AG10803 (cell line): ENCODE measurements at places on chromosomes 3 and 15.
A peak's percentile ranks its signal among the peaks of the same experiment; 100 is the strongest.

DNA sequence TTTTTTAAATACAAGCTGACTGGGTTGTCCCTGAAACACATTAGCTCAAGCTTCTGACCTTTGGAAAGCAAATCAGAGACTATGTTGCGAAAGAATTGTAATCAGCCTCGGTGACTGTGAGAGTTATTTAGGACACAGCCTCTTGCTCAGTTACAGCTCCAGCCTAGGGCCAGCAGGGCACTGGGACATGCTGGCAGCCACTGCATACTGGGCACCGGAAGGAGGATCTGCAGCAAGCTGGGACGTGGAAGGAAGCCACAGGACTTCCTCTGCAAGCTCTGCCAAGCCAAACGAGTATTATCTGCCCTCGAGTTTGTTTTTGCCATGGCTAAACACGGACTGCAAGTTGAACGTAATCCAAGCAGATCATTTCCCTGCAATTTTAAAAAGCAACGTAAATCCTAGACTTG is 24.4 kb upstream of the COPG1 start:
- peak; percentile 82 for DNase-seq

DNA sequence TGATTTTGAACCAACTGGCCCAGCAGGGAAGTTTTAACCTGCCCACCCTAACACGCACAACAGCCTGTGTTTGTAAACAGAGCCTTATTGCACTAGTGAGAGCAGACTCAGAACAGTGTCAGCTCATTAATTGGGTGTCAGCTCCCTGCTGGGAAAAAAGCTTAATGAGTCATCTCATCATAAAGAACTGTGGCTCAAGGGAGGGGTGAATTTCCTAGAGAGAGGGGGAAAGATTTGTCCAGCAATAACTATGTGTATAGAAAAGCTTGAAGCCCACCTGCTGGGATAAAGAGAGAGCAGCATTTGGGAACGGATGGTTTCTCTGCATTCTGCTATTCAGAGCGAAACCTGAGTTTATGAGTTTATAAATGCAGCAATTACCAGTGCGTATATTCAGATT is 48.9 kb upstream of the GMNC start:
- no peak for DNase-seq

DNA sequence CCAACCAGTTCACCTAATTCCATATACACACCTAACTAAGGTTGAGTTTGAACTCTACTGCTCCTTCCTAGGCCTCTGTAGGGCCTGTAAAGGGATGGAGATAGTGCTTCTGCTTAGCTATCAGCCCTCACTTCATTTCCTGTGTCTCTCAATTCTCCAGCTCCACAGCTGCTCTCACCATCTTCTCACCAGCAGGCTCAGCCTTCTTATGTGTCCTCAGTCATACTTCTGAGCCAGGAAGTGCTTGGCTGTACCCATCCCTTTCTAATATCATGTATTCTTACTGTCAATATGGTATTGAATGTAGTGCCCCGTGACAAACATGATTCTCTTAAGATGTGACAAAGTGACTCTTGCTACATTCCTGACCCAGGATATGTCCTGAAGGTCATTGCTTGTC is 116.9 kb downstream of the SLC9A9 start:
- DNase-seq: no peak

GRCh38 chr15:31046759-31047359 is 54.7 kb downstream of the TRPM1 start:
- DNase-seq: no peak

GRCh38 chr3:125366132-125366531 is 9.0 kb downstream of the ZNF148 start:
- no peak for DNase-seq

- DNase-seq: peak; percentile 42
These were observed 15.7 kb downstream of the RFT1 start for GRCh38 chr3:53114412-53115074.

GRCh38 chr3:174891524-174892203 is 32.5 kb downstream of the NAALADL2 start:
- no peak for DNase-seq

GRCh38 chr3:37210230-37210629 is 35.8 kb upstream of the LRRFIP2 start:
- DNase-seq: peak; percentile 90

- peak; percentile 34 for DNase-seq
These were observed 228.7 kb upstream of the ZNF385D start for GRCh38 chr3:21979706-21980105.

DNA sequence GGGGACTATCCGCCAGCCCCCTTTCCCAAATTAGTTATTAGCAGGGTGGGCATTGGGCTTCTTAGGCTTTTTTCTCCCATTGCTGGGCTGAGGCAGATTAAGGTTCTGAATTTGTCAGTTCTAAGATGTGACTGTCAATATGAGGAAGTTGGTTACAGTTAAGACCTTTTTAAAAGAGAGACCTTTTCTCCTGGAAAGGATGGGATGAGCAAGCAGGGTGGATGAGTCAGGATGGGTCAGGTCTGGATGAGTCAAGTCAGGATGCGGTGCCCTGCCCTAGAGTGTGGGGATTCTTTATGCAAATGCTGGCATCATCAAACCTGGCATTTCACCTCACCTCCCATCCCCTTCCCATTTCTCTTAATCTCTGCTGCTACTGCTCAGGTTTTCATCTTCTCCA is 1.9 kb downstream of the AEN start:
- DNase-seq: peak; percentile 74

GRCh38 chr15:94912760-94913159 is 681.4 kb downstream of the MCTP2 start:
- DNase-seq: no peak

DNA sequence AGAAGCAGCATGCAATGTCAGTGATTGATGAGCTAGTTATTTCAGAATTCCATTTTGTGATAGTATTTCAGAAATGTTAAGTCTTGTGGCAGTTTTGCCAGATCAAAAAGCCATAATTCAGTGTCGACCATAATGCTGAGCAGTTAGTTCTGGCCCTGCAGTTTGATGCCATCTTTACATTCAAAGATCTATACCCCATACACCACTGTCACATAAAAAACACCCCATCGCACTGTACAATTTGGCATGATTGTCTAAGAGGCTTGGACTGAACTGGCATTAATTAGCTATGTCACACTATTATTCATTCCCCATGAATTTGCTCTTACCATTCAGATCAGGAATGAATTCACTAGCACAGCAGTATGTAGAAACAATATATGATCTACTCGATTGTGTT is 127.7 kb upstream of the EPHA3 start:
- no peak for DNase-seq

DNA sequence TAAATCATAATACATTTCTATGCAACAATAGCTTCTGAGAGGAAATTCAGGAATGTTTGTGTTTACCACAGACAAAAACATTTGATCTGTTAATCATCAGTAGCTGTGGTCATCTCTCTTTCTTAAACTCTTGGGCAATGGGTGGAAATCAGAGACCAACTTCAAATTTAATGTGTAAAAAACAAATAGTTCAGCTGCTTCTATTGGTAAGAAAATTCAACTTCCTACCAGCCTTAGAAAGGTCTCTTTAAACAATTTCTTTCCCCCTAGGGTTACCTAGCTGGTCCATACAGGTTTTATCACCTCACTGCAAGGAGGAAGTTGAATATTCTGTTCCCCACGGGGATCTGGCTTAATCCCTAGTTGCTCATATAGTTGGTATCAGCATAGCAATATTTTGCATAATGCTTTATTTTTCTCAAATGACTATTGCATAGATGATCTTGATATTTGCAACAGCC is 20.3 kb upstream of the PPP4R2 start:
- peak; percentile 85 for DNase-seq
